A549 treated with dexamethasone at 1 μM for 4 hours (cell line): ENCODE measurements at places on chromosomes 16 and 17. TPM values are rescaled to one million over a fixed set of nuclear protein-coding genes. Genes with fewer than 3 reads are reported as not detected.

The PYDC1 gene
- not detected in 5 replicates for total RNA-seq

The NPIPA8 gene
- total RNA-seq, result 0.39 to 1.1 TPM (median 0.86 TPM) in 5 replicates

The PLA2G10 gene
- total RNA-seq, result 0.28 to 0.66 TPM (median 0.37 TPM) in 5 replicates

The MEOX1 gene
- total RNA-seq, result not detected in 5 replicates

The CORO6 gene
- 3.5 to 5.8 TPM (median 4.3 TPM) in 5 replicates for total RNA-seq

The SMIM36 gene
- total RNA-seq, result not detected in 5 replicates

The FCSK gene
- total RNA-seq, result 3.3 to 5.7 TPM (median 4.5 TPM) in 5 replicates

The KRT9 gene
- total RNA-seq, result not detected in 5 replicates

The ENGASE gene
- 7.8 to 18.8 TPM (median 14.8 TPM) in 5 replicates for total RNA-seq

The RAMP2 gene
- total RNA-seq, result 0.67 to 1.5 TPM (median 0.77 TPM) in 5 replicates

The SLC35B1 gene
- total RNA-seq, result 85.8 to 94.8 TPM (median 87.9 TPM) in 5 replicates

The GLIS2 gene
- total RNA-seq, result 16.9 to 25.1 TPM (median 24.2 TPM) in 5 replicates

The CDH3 gene
- total RNA-seq, result 0.17 to 0.51 TPM (median 0.28 TPM) in 5 replicates

The GAST gene
- 0.22 to 0.50 TPM in 2 of 5 replicates, not detected in the others for total RNA-seq

The DHRS11 gene
- total RNA-seq, result 6.0 to 9.2 TPM (median 8.7 TPM) in 5 replicates

The LPO gene
- 0.05 to 0.07 TPM (median 0.06 TPM) in 3 of 5 replicates, not detected in the others for total RNA-seq

The CCDC200 gene
- total RNA-seq, result 0.14 TPM in 1 of 5 replicates, not detected in the others

The BPTF gene
- total RNA-seq, result 35.3 to 52.6 TPM (median 47.7 TPM) in 5 replicates

The SLFN14 gene
- not detected in 5 replicates for total RNA-seq

The EVI2B gene
- 0.07 to 0.13 TPM (median 0.09 TPM) in 3 of 5 replicates, not detected in the others for total RNA-seq

The TBC1D28 gene
- total RNA-seq, result 0.29 TPM in 1 of 5 replicates, not detected in the others

The CD19 gene
- not detected in 5 replicates for total RNA-seq

The HS3ST4 gene
- total RNA-seq, result not detected in 5 replicates

The NME2 gene
- 1,665 to 1,882 TPM (median 1,737 TPM) in 5 replicates for total RNA-seq

The CES5A gene
- total RNA-seq, result not detected in 5 replicates

The IL32 gene
- total RNA-seq, result 23.4 to 34.9 TPM (median 28.8 TPM) in 5 replicates

The MYH1 gene
- not detected in 5 replicates for total RNA-seq

The ADAMTS18 gene
- 0.01 to 0.02 TPM (median 0.02 TPM) in 4 of 5 replicates, not detected in the other for total RNA-seq

The BAIAP3 gene
- total RNA-seq, result 0.39 to 1.1 TPM (median 0.97 TPM) in 5 replicates

The GAS2L2 gene
- total RNA-seq, result 0.11 to 0.14 TPM (median 0.12 TPM) in 4 of 5 replicates, not detected in the other

The PTX4 gene
- total RNA-seq, result not detected in 5 replicates

The HOXB8 gene
- total RNA-seq, result 5.3 to 6.8 TPM (median 5.9 TPM) in 5 replicates

The MAF gene
- total RNA-seq, result 0.26 to 0.46 TPM (median 0.40 TPM) in 5 replicates

The DNAH9 gene
- 0.13 TPM in 1 of 5 replicates, not detected in the others for total RNA-seq

The ALDOC gene
- 1.4 to 2.5 TPM (median 2.0 TPM) in 5 replicates for total RNA-seq

The TBC1D3B gene
- 1.1 to 4.4 TPM (median 2.6 TPM) in 5 replicates for total RNA-seq

The MYL11 gene
- total RNA-seq, result 0.41 to 0.97 TPM (median 0.53 TPM) in 3 of 5 replicates, not detected in the others

The CIBAR2 gene
- 0.08 TPM in 1 of 5 replicates, not detected in the others for total RNA-seq

The NUPR1 gene
- total RNA-seq, result 10.5 to 19.3 TPM (median 15.5 TPM) in 5 replicates

The ODAD4 gene
- total RNA-seq, result 1.1 to 2.1 TPM (median 1.4 TPM) in 5 replicates

The TEX19 gene
- total RNA-seq, result 0.26 to 0.53 TPM (median 0.37 TPM) in 5 replicates

The DUXB gene
- 0.08 to 0.16 TPM in 2 of 5 replicates, not detected in the others for total RNA-seq

The TPSAB1 gene
- total RNA-seq, result 0.11 to 0.27 TPM (median 0.13 TPM) in 3 of 5 replicates, not detected in the others

The CEP295NL gene
- 0.34 to 0.54 TPM (median 0.40 TPM) in 5 replicates for total RNA-seq

The DNASE1L2 gene
- 0.54 to 1.3 TPM (median 1.1 TPM) in 5 replicates for total RNA-seq

The C1QTNF8 gene
- total RNA-seq, result 0.05 TPM in 1 of 5 replicates, not detected in the others

The COG1 gene
- total RNA-seq, result 20.1 to 26.6 TPM (median 25.2 TPM) in 5 replicates

The CTCF gene
- 32.2 to 41.6 TPM (median 39.0 TPM) in 5 replicates for total RNA-seq

The ALOX12B gene
- total RNA-seq, result 1.1 to 1.6 TPM (median 1.3 TPM) in 5 replicates

The CCDC47 gene
- total RNA-seq, result 104 to 121 TPM (median 118 TPM) in 5 replicates

The MEIOB gene
- 1.0 to 1.7 TPM (median 1.3 TPM) in 5 replicates for total RNA-seq

The CCL7 gene
- total RNA-seq, result 0.14 to 0.27 TPM (median 0.20 TPM) in 3 of 5 replicates, not detected in the others

The SLC6A4 gene
- total RNA-seq, result 0.06 to 0.12 TPM in 2 of 5 replicates, not detected in the others

The MBTPS1 gene
- total RNA-seq, result 38.5 to 48.6 TPM (median 47.0 TPM) in 5 replicates

The NEK8 gene
- 2.5 to 3.9 TPM (median 3.7 TPM) in 5 replicates for total RNA-seq
